ENCODE measurements at places on chromosomes 1 and 21.

- no peaks in the 10 kb centered on the region for H3K4me1 ChIP-seq
- H3K27ac ChIP-seq, result no peak overlapping the region
- H3K4me3 ChIP-seq, result no peak overlapping the region
- no peak for DNase-seq
- H3K36me3 ChIP-seq, result no peaks in the 10 kb centered on the region
Measured at GRCh38 chr1:100883963-100884362, 10.7 kb downstream of the EXTL2 start.

DNA sequence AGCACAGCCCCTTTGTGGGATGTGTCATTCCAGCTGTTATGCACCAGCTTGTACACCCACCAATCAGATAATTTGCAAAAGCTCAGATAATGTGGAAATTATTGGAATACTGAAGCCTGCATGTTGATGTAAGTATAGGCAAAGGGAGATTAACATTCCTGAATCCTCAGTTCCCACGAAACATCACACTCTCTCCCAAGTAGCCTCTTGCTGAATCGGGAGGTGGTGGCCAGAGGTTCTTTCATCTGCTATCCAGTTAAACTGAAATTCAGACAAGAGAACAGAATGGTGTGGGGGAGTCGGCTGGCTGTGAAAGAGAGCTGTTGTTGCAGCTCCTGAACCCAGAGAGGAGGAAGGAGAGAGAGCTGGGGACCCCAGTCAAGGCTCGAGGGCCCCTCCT is 170.9 kb downstream of the ZBTB18 start:
- no peaks in the 10 kb centered on the region for H3K4me1 ChIP-seq
- DNase-seq, result no peak
- no peak overlapping the region for H3K4me3 ChIP-seq
- no peak overlapping the region for H3K27ac ChIP-seq
- H3K36me3 ChIP-seq, result no peaks in the 10 kb centered on the region

- H3K4me1 ChIP-seq, result peaks cover 26% of the 10 kb centered on the region
- H3K4me3 ChIP-seq, result peak overlapping the region; percentile 91
- H3K36me3 ChIP-seq, result peaks cover 2% of the 10 kb centered on the region
- no peaks in the 10 kb centered on the region for H3K27me3 ChIP-seq
- DNase-seq, result no peak
- H3K27ac ChIP-seq, result peak overlapping the region; percentile 90
Measured at GRCh38 chr1:202348005-202348508, 442 bp upstream of the PPP1R12B start.

DNA sequence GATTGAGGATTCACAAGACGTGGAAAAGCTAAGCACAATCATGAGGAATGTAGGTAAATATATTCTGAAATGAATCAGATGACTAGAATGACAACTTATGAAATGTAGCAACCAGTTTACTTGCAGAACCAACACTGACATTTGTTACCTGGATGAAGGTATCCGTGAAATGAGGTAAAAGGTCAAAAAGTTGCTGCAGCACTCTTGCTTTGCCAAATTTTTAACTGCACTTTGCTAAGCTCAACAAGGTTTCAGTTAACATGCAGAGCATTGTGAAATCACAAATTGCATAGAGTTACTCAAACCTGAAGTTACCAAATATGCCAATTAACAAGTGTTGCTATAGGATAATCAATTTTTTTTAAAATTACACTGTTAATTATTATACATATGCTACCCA is 1280.1 kb downstream of the KCNT2 start:
- H3K4me1 ChIP-seq, result no peaks in the 10 kb centered on the region
- no peaks in the 10 kb centered on the region for H3K27me3 ChIP-seq
- no peak overlapping the region for H3K27ac ChIP-seq
- no peaks in the 10 kb centered on the region for H3K36me3 ChIP-seq

GRCh38 chr1:229296541-229296941 is 25.6 kb downstream of the RAB4A start:
- peaks cover 28% of the 10 kb centered on the region for H3K36me3 ChIP-seq
- H3K4me1 ChIP-seq, result peaks cover 20% of the 10 kb centered on the region
- H3K27ac ChIP-seq, result peak overlapping the region; percentile 53
- H3K27me3 ChIP-seq, result no peaks in the 10 kb centered on the region
- DNase-seq, result no peak

Measured in effector memory CD8-positive, alpha-beta T cell (primary cell).